Right ventricle myocardium superior (tissue), 1 donor: ENCODE measurements at places on chromosomes 6 and 20. TPM values are rescaled to one million over a fixed set of nuclear protein-coding genes. Genes with fewer than 3 reads are reported as not detected.

Gene HLA-DRB1
- 27.5 TPM for total RNA-seq

Gene BTN2A1
- 12.5 TPM for total RNA-seq

DNA sequence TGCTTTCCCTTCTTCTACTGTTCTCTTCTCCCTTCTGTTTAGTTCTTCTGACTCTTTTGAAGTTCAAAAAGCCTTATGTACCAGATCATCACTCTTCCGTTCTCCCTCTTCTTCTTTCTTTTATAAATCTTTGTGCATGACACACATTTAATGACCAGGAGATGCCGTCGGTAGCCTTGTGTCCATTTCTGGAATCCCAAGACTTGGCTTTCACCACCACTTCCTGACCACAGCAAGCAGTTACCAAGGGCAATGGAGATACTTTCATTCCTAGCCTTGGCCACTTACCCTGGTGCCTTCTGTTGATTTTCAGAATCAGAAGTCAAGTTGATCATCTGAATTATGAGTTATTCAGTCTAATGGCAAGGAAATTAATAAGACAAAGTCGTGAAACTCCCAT lies 268.5 kb upstream of the QKI start:
- DNase-seq, result no peak

Gene PSORS1C1
- 1.2 TPM for total RNA-seq

Gene KDM1B
- 13.2 TPM for total RNA-seq

DNA sequence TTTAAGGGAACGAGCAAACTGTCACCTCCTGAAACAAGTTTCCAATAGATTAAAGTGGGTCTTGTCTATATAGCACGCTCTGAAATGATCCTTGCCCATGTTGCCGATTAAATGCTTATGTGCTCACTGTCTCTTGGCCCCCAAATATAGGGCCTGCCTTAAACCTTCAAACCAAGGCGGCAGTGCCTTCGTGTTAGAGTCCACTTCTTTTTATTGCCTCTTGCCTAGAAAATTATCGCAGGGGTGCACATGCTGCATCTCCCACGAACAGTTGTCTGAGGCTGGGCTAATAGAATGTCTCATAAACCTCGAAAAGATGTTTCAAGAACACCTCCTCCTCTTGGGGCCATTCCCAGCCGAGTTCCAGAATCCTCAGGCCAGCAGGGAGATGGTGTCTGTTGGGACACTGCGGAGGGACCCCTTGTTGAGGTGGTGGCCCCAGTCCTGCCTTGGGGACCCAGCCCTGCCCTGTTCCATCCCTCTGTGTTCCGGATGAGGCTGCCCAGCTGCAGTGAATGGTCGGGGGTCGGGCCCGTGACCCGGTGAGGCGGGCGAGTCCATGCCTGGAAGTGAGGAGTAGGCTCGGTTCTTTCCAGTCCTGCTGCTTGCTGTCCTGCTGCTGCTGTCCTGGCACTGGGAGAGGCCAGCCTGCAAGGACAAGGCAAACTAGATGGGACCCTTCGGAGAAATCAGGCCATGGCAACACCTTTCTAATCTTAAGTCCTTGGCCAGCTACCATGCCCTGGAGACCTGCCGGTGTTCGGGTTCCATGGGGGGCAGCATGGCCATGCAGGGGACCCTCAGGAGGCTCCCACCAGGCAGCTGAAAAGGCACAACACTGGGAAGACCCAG lies 34.7 kb upstream of the SLCO4A1 start:
- DNase-seq, result peak; percentile 24

Gene CEP57L1
- total RNA-seq, result 6.3 TPM

GRCh38 chr20:38248133-38248532 lies 12.4 kb downstream of the KIAA1755 start:
- DNase-seq, result peak; percentile 55

- no peak for DNase-seq
Measured at GRCh38 chr6:21752054-21752811, 158.7 kb downstream of the SOX4 start.

Gene CABLES2
- 15.0 TPM for total RNA-seq

- no peak for DNase-seq
Measured at GRCh38 chr6:43393602-43394001, 24.2 kb upstream of the ZNF318 start.

DNA sequence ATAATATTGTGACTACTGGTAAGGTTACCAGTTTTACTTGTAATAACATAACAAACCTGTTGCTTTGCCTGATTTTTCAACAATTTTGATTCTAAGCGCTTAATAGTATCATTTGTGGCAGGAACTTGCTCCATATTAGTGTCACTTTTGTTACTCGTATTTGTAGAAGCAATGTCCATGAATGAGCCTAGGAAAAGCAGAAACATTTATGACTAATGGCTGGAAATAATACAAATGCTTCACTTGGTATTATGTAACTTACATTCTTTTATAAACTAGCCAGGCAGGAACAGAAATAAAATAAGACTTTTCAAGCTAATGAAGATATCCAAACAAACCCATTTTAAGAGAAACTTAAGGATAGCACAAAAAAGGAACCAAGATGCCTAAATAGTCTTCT lies 38.9 kb downstream of the MAP3K7 start:
- DNase-seq, result no peak

GRCh38 chr20:33291830-33292355 lies 8.9 kb downstream of the BPIFB1 start:
- peak; percentile 57 for DNase-seq

DNA sequence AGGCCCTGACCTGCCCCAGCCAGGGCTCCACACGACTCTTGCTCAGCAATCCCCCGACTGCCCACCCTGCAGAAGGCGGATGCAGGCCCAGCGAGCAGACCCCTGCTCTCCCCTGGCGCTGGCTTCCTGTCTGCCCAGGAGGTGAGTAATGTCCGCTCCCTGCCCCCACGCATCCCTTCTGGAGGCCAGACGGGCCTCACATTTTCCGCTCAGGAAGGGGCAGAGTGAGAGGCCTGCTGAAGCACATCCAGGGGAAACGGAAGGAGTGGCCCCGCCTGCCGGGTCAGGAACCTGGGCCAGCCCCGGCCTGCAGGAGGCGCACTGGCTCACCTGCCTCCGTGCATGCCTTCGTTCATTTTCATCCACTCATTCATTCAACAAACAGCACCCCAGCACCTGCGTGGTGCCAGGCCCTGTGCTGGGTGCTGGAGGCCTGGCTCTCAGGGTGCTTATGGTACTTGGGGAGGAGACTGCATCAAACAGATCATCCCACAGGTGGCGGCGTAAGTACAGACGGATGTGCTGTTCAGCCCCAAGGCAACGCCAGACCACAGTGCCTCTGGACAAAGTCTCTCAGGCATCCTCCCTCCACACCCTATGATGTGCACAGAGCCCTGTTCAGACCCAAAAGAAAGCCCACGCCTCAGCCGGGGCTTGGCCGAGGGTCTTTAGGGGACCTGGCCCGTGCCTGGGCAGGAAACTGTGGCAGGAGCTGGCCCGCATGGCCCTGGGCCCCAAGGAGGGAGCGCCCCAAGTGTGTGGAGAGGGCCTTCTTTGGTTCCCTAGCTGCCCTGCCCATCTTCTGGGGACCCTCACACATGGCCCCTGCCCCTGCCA lies 112.1 kb downstream of the ASXL1 start:
- peak; percentile 77 for DNase-seq

- no peak for DNase-seq
Measured at GRCh38 chr6:835476-836160, 142.7 kb upstream of the EXOC2 start.

DNA sequence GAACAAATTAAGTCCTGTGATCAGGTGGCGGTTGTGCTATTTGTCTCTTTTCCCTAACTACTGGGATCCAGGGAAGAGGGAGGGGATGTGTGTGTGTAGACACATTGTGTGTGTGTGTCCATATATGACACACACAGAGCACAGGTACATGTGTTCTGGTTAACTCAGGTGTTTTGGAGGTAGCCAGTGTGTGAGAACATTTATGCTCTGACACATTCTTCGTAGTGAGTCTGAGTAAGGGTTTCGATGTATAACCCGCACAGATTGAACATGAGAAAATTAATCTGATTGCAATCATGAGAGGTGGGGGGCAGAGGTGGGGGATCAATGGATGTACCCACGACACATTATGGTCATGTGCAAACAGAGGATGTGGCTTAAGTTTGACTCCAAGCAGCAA lies 12.6 kb downstream of the ZC3H12D start:
- no peak for DNase-seq

- DNase-seq, result no peak
Measured at GRCh38 chr20:26207237-26207966, 510.7 kb upstream of the ZNF337 start.

DNA sequence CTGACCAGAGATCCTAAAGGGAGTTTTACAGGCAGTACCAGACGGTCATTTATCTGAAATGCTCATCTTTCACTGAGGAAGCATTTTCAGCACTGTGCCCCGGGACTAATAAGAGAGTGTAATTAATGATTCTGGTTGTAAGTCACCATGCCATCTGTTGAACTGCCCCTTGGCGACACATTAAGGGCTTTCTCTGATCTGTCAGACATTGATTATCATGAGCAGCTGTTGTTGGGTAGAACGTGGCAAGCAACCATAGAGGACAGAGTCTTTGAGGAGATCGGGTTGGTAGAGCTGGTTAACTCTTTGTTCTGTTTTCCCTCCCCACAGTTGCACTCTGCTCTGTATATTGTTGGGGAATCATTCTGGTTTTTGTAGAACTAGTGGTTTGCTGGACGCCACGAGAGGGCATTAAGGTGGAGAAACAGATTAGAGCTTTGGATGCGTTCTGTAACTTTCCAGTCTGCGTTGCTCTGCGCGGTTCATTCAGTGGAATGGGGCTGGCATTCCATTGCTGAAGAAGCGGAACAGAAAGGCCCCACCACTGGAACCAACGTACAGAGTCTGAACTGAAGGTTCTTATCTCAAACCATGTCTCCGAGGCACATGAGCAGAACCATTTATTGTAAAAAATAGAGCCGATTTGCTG lies 34.3 kb downstream of the RPRD1B start:
- no peak for DNase-seq

Gene C6orf163
- 1.6 TPM for total RNA-seq

GRCh38 chr6:160076009-160076408 lies 45.6 kb upstream of the SLC22A1 start:
- no peak for DNase-seq

Gene ZFP57
- total RNA-seq, result not detected

DNA sequence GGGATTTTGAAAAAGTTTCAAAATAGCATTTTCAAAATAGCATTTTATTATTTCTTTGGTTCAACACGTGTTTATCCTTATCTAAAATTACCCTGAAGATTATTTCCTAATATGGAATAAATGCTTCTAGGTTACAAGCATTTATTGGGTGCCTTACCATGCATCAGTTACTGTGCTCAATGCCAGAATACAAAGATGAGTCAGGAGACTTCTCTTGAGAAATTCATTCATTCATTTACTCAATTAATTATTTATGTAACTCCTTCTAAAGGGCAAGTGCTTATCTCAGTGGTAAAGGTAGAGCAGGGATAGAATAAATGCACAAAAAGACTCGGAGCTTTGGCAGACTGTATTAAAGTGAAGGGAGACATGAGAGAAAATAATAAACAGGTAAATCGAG lies 150.1 kb upstream of the PDE7B start:
- no peak for DNase-seq

GRCh38 chr6:1118287-1118647 lies 193.6 kb upstream of the FOXQ1 start:
- DNase-seq, result no peak

DNA sequence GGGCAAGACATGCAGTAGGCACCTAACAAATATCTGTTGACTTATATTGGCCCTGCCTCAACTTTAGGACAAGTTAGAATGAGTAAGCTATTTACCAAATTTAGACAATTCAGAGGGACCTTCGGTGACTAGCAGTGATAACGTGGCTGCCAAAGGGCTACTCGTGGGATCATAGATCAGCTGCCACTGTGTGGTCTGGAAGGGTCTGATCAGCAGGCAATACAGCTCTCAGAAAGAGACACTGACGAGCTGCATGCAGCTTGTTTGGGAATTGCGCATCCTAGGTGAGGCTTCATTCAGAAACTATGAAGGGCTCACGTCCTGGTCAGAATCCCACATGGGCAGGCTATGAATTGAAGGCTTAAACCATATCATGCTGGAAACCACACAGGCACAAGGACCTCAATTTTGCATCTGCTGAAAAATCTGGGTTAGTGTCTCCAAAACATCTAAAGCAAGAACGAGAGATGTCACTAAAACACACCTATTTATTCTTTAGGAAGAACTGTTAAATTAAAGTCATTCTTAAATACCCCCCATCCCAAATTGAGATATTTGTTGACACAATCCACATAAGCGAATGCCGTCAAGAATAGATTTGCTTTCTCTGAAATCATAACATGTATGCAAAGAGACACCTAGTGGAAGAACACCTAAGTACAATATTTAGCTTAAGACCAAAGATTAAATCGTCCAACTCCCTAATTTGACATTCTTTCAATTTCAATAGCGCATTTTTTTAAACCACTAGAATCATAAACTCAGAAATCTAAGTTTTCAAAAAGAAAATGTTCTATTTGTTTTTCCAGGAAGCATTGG lies 79.6 kb downstream of the IPCEF1 start:
- no peak for DNase-seq

DNA sequence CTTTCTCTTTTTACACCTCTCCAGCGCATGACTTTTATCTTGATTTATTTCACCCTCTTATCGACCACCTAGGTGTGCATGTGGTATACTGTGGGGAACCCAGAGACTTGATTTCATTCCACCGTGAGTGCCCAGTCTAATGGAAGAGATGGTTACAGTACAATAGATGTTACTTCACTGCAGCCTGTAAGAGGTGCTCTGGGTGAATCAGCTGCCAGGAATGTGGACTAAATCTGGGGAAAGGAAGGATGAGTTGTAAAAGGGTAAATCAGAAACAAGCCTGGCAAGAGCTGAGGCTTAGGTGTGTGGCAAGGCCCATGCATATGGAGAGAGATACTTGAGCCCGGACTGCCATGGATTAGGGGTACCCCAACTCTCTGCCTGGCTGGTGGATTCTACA lies 7.4 kb downstream of the STK35 start:
- DNase-seq, result no peak

DNA sequence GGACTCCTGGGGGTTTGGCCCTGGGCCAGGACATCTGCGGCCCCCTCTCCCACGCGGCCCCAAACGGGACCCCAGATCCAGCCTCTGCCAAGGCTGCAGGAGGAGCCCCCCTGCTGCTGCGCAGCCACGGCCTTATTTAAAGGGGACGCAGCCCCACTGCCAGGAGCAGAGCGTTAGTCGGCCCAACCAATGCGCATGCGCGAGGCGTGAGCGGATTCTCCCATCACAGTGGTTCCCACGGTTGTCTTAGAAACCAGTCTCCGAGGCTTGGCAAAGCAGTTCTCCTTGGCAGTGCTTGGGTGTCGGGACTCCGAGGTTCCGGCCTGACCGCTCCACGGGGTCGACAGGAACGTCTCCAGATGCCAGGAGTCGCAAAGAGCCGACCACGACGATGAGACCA lies 288.3 kb upstream of the ZNF337 start:
- peak; percentile 77 for DNase-seq

GRCh38 chr6:35028781-35029769 lies 112.1 kb downstream of the TCP11 start:
- DNase-seq, result no peak

GRCh38 chr20:63895202-63895951 lies 451 bp downstream of the DNAJC5 start:
- no peak for DNase-seq

Gene COL20A1
- not detected for total RNA-seq

Gene TP53TG5
- 1.2 TPM for total RNA-seq
